ENCODE measurements at places on chromosomes 2 and 18. TPM values are rescaled to one million over a fixed set of nuclear protein-coding genes. Genes with fewer than 3 reads are reported as not detected.

The NAB1 gene
- 39.4 TPM for total RNA-seq

The REG1B gene
- not detected for total RNA-seq

The SLC11A1 gene
- total RNA-seq, result 7.8 TPM

The TBR1 gene
- not detected for total RNA-seq

The PLA2R1 gene
- total RNA-seq, result 18.2 TPM

The TNFRSF11A gene
- total RNA-seq, result 23.9 TPM

The LHCGR gene
- not detected for total RNA-seq

The CPO gene
- not detected for total RNA-seq

The ACTR1B gene
- total RNA-seq, result 66.8 TPM

Measured in transverse colon (tissue), 4 donors.